T follicular helper cell (primary cell): ENCODE measurements at places on chromosomes 16 and 17.

DNA sequence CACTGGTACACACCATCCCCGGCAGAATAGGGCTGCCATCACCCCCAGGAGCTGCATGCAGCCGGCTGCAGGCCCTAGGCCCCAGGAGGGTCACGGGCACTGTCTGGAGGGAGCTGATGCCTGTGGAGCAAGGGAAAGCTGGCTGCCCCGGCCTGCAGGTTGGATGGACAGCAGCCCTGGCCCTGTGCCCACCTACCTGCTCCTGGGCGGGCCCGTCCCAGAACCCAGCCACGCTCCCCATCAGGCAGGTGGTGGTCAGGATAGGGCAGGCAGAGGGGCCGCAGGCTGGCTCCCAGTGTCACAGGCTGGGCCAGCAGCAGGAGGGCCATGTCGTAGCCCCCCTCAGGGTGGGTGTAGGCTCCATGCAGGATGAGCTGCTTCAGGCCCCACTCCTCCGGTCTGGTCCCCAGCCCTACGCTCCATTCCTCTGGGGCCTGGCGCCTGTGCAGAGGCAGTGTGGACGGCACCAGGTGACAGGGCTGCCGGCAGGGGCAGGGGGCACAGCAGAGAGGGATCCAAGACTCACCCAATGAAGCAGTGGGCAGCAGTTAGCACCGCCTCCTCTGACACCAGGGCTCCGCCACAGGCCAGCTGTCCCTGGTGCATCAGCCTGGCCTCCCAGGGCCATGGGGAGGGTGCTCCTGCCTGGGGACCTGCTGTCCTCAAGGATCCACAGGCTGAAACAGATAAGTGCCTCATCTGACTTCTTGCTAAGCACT, 4.0 kb downstream of the PRSS53 start:
- DNase-seq = no peak

- DNase-seq = no peak
Measured at GRCh38 chr16:75617121-75617520, 6.0 kb downstream of the ADAT1 start.

DNA sequence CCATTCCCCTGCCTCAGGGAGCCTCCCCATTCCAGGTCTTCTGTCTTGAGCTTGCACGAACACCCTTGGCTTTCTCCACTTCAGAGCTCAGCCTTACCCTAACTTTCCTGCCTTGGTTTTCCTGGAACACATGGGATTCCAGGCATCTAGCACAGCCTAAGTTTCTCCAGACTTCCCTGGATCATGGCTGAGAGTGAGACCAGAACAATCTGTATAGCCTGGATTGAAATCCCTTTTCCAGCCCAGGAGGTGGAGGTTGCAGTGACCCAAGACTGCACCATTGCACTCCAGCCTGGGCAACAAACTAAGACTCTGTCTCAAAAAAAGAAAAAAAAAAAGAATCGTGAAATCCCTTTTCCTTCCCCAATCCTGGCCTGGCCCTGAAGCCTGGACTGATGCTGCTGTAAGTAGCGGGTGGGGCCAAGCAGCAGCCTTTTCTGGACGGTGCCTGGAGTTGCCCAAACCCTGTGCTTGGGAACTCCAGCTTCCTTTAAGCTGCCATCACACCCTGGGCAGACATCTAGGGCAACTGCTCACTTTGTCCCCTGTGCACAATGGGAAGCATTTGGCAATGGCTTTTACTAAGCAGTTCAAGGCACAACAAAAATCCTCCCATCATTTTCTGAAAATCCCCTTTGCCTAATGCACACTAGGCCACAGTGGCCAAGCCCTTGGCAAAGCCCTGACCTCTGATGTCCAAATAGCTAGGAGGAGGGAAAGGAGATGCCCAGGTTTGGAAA, 12.0 kb upstream of the SLC16A5 start:
- no peak for DNase-seq

GRCh38 chr17:79988185-79988971, 47.3 kb downstream of the TBC1D16 start:
- DNase-seq = no peak

DNA sequence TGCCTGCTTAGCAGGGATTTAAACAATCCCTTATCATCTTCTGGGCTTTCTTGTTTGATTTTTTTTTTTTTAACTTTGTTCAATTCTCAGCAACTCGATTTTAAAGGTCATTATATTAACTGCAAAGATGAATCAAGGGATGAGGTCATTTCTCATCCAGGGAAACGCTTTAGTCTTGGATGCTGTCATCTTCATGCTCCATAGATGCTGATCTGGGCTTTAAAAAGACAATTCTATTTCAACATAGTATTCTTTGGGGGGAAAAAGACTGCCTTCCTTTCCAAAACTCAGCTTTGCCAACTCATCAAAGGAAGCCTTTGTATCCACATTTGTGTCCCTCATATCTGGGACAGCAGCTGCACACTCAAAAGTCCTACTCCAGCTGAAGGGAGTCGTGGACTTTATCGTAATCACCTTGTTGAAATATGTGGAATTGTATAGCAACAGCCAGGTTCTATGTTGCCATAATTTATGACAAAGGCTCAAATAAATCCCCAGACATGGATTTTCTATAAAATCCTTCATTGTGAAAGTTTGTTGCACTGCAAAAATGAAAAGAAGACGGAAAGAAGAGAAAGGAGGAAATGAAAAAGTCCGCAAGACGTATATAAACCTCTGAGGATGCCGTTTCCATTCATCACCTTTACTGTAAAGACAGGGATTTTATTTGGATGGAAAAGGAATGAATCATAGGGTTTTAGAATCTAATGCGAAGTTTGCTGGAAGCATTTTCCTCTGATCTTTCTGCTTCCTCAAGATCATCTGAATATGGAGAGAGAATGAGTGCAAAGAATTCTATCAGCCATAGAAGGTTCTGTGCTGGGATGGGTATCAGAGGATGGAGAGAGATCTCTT, 48.6 kb upstream of the XYLT1 start:
- no peak for DNase-seq

DNA sequence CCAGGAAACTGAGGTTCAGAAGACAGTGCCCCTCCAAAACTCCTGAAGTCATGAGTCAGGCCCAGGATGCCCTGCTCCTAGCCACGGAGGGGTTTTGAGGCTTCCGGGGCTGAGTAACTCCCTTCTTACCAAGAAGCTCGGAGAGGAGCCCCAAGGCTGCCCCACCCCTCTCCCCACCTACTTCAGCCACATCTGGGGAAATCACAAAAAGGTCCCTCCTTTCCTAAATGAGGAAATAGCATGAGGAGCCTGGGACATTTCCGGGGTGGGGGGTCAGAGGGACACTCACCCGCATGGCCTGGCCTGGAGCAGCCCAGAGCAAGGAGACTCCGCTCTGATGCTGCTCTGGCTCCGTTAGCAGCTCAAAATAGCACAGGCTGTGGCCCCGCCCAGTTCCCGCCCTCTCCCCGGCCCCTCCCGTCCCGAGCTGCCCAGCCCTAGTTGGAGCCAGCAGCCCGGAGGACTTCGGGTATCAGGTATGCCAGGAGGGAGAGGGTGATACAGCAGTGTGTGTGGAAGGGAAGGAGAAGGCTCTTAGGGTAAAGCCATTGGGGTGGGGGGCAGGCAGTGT, 40.1 kb downstream of the MYO18A start:
- DNase-seq = peak; percentile 58
